ENCODE measurements at places on chromosomes 12 and 14.
A peak's percentile ranks its signal among the peaks of the same experiment; 100 is the strongest.

DNA sequence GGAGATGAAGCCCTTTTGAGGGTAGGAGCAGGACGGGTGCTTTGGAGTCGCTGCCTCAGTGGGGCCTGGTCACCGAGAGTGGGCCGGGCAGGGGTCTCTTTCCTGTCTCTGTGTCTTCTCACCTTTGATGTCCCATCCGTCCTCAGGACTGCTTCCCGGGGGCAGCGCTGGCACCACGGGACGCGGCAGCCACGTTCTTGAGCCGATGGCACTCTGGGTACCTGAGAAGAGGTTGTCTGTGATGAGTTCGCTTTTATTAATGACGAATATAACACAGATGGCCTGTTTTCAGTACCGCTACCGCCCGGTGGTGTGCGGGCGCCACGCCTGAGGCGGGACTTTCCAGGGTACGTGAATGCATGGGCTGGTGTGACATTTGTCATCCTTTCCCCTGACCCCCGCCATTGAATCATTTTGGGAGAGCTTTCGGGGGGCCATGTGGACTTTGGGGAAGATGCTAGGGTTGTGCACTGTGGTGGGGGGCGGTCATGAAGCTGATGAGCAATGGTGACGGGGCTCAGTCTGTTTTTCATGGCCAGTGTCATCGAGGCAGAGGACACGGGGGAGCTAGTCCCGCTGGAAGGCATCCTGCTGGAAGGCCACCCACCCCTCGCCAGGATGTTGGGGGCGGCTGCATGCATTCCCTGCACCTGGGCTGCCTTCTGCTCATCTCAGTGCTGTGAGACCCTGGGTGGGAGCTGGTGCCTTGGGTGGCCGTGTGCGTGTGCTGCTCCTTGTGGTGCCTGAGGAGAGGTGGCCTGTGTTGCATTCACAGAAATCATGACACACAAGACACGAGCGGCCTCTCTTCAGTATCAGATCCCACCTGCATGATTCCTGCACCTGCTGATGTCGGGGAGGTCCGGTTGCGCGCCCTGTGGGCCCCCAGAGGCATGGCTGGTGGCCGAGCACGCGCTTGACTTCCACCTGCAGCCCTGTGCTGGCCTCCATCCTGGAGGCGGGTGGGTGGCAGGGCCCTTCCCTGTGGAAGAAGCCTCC is 162.5 kb upstream of the RTL1 start:
- DNase-seq = no peak

GRCh38 chr12:114681116-114681871 is 2.7 kb downstream of the TBX3 start:
- DNase-seq = no peak

GRCh38 chr12:132141976-132142678 is 2.0 kb downstream of the DDX51 start:
- DNase-seq = no peak

GRCh38 chr12:106816231-106816630 is 41.7 kb downstream of the RIC8B start:
- DNase-seq = no peak

GRCh38 chr14:77240336-77240915 is 30.6 kb downstream of the NGB start:
- DNase-seq = no peak

- no peak for DNase-seq
Observed at GRCh38 chr14:96634481-96634880, 132.3 kb downstream of the PAPOLA start.

GRCh38 chr14:24399999-24400718 is 1.4 kb downstream of the NYNRIN start:
- peak; percentile 32 for DNase-seq

- peak; percentile 38 for DNase-seq
Observed at GRCh38 chr12:29782285-29782870, 1.4 kb downstream of the TMTC1 start.

All from midbrain (tissue), 1 donor.